8988T (cell line): ENCODE measurements at places on chromosomes 11 and 22.

- DNase-seq, result no peak
Measured at GRCh38 chr11:130403271-130403804, 25.1 kb downstream of the ADAMTS8 start.

- DNase-seq, result no peak
Measured at GRCh38 chr11:126197277-126197939, 14.0 kb downstream of the RPUSD4 start.

GRCh38 chr11:124725719-124726105 is 14.0 kb upstream of the NRGN start:
- no peak for DNase-seq

GRCh38 chr11:92070026-92070889 is 154.4 kb upstream of the FAT3 start:
- no peak for DNase-seq

GRCh38 chr11:65314501-65315203 is at the start of gene CDC42EP2:
CDC42EP2 (plus strand) TSS chr11:65314866; CDS start chr11:65320899, 6,033 bp downstream.
- peak; percentile 89 for DNase-seq
